Activated CD4-positive, alpha-beta T cell treated with anti-CD3 and anti-CD28 coated beads, Interleukin-2, amount 50 U/mL, for 48 hours (primary cell): ENCODE measurements at places on chromosomes 2 and 18.

DNA sequence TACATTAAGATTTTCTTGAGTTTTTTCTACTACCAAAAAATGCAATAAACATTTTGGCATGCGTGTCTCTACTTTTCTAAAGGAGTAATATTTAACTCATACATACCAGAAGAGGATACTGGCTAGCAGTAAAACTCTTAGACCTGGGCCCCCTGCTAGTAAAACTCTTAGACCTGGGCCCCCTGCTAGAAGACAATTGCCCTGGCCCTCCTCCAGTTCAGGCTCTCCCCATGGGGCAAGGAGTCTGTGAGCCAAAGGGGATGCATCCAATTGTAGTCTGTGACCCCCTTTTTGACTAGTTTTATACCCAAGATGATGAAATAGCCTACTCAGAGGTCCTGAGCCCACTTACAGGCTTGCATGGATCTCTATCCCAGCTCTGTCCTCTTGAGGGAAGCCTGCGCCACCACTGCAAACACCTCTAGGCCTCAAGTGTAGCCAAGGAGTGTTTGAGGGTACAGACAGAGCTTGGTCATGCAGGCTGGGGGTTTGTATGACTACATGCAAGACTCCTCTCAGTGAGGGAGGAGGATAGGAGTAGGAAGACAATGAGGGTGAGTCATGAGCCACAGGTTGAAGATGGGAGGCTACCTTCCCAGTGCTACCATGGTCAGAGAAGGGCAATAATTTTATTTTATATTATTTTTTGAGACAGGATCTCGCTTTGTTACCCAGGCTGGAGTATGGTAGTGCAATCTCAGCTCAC, 45.2 kb upstream of the PGAP1 start:
- DNase-seq = no peak

DNA sequence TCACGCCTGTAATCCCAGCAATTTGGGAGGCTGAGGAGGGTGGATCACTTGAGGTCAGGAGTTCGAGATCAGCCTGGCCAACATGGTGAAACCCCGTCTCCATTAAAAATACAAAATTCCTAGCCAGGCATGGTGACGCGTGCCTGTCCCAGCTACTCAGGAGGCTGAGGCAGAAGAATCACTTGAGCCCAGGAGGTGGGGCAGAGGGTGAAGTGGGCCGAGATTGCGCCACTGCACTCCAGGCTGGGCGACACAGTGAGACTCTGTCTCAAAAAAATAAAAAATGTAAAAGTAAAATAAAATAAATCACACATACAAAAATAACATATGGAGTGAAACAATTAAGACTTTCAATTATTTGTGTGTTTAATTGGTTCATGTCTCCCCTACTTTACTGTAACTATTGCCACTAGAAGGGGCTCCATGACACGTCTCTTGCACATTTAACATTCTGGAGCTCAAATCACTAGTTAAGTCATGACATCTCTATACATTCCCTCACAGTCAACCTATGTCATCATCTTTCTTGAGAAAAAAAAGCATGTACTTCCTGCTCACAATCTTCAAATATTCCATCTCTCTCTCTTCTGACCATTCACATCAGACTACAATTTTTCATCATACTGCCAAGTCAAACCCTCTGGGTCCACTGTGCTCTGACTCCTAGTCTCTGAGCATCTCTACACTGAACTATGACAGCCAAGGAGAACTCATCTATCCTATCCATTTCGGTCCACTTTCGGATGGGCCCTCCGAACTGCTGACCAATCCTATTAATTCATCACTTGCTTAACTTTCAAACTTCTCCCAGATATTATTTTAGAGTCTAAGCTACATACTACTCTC, 6.7 kb downstream of the GFPT1 start:
- DNase-seq = no peak

DNA sequence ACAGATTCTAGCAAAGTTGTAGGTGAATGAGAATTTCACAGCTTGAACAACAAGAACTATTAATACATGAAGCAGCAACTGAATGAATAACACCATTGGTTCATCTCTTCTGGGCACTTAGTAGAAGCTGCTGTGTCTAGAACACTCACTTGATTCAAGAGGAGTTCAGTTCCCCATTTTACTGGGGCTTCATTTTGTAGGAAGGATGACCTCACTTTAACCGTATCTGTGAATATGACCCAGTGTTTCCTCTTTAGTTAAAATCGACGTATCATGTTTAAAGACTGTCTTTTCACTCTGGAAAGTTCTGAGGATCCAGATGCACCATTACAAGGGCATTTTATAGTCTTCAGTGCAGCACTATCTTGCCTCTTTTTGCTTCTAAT, 47.8 kb downstream of the LRRTM1 start:
- no peak for DNase-seq

DNA sequence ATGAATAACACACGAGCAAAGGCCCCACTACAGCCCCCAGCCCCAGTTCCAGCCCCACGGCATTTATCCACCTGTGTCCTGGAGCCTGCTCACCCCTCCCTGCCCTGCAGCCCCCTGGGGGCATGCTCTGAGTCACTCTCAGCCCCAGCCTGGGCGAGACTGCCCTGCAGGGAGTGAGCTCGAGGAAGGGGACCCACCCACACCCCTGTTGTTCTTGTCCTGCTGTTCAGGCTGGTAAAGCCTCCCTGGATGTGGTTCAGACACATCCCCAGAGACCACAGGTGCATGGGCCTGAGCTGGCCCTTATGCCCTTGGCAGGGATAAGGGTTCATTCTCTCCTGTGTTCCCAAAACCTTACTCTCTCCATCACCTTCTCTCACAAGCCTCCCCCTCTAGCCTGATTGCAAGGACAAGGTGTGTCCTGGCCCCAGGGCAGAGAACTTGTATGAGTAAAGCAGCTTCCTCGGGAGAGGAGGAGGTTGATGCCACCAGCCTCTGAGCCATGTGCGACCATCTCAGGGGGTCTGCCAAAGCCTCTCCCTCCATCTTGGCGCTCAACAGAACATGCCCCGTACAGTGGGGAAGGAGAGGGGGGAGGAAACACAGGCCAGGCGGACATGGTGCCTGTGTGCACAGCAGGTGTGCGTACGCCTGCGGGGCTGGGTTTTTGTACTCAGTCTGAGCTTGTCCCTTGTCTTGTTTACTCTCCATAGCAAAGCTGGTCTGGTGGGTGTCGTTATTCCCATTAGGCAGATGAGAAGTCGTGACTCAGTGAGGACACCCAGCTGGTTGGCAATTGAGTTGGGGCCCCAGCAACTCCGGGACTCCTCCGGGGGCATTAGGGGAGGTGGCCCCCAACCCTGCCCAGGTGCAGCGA, 64.4 kb downstream of the CIB4 start:
- DNase-seq = no peak

GRCh38 chr18:22689712-22690111, 243.4 kb upstream of the RBBP8 start:
- no peak for DNase-seq

DNA sequence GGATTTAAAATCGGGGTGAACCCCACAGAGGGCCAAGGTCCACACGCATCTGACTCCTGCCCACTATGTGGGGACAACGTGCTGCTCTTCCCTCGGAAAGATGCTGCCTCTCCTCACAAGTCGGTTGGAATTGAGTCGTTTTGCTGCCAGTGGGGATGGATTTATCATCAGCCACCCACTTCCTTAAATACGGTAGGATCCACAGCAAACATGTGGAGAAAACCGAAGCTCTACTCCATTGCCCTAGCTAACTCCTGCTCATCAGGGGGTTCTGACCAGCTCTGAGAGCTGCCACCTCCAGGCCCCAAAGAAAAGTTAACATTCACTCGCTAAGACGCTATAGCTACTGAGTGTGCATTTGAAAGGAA, 80.9 kb downstream of the CHRNA1 start:
- DNase-seq = peak; percentile 19

DNA sequence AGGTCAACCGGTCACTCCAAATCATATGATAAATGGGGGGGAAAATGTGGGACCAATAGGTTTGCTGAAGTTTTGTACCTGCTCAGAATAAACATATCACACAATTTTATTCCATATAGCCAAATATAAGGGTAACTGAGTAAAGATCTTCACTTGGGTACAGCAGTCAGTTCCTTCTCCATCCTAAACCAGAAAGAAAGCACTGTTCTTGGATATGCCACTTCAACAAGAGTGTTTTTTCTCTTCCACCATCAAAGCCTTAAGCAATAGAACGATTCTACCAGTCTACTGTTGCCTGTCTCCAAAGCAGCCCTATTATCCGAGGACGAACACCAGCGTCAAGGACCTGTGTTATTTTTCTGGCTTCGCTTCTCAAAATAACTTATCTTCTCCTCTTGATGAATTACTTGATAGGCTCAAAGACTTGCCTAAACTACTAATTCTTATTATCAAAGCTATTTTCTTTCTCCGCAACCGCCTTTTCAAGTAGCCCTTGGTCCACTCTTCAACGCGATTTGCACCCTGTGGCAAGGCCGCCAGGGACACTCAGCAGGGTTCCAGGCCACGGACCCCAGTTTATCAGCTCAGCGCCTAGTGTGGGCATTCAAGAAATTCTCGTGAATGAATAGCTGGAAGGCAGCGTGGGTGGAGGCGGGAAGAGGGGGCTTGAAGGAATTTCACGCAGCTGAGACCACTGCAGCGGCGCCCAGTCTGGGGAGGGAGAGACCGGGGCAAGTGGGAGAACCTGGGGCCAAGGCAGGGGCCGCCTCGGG, 646 bp downstream of the ALS2 start:
- no peak for DNase-seq

GRCh38 chr2:36579297-36579664, 18.7 kb downstream of the FEZ2 start:
- DNase-seq = no peak

DNA sequence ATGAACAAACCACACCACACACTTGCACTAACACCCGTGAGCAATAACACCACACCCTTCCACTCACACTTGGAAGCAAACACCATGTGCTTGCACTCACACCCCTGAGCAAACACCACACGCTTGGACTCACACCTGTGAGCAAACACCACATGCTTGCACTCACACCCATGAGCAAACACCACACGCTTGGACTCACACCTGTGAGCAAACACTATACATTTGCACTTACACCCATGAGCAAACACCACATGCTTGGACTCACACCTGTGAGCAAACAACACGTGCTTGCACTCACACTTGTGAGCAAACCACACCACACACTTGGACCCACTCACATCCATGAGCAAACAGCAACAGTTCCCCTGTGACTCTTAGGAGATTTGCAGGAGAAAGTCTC, 24.4 kb downstream of the SNTG2 start:
- DNase-seq = no peak

DNA sequence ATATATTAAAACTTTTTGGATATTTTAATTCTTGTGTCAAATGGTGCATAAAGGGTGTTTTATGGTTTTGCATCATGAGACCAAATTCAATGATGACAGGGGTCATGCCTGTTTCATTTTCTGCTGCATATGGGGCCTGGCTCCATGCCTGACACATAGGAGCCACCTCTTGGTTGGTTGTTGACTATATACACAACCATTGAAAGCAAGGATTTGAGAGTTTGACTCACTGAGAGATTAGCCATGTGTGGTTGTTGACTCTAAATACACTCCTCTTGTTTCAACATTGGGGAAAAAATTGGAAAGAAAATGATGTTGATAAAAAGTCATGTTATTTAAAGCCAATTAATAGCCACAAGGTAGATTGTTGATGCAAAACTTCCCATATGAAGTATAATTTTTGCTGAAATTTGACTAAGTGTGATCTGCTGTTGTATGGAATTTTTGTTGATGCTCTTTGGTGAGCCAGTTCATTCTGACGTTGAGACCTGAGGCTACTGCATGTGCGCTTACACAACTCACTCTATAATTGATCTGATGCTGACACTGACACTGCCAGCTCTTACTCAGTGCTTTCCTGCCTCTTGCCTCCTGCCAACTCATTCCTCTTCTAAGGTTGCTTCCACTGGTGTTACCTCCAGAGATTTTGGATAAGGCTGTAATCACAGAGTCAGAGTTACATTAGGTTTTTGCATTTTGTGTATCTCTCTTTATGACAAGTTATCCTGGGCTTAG, 446.2 kb upstream of the SLC14A2 start:
- no peak for DNase-seq

DNA sequence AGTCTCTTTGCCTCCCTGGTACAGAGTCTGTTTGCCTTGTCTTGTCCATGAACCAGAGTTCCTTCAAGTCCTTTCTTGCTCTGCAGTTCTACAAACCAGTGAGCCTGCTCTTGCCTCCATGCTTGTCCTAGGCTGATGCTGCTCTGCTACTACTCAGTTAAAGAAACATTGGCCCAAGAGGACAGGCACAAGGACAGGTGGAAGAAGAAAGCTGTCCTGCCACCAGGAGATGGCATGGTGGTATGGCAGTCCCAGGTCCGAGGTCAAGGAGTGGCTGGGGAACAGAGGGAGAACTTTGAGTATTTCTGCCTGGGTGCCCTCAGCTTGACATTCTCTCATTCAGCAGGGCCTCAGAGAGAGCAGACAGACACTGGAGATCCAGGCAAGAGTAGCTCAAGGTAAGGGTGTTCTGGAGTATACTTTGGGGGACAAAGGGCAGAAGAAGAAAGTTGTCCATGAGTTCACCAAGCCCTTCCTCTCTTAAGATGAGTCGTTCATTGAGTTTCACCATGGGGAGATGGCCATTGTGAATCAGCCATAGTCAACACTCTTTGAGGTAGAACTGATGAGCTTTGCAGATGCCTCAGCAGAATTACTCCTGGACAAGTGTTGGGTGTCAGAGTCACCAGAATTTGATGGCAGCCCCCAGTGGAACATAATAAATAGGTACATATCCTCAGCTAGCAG, 20.4 kb downstream of the TTC32 start:
- DNase-seq = no peak

GRCh38 chr18:60563082-60563481, 190.5 kb upstream of the MC4R start:
- DNase-seq = no peak

DNA sequence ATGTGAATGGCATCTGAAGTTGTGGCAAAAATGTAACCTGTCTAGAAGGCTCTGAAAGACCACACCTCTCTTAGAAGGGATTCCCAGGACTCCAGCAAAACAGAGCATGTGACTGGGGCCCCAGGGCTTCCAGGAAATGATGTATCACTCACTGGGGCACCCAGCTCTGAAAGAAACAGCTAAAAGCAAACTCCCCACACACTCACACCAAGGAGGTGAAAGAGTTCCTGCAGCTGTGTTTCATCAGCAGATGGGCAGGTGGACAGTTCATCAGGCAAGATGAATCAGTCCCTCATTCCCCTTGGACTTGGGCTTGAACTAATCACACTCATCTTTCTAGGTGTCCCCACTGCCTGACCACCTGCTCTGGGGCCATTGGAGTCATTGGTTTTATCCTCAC, 76.2 kb downstream of the CCBE1 start:
- no peak for DNase-seq

GRCh38 chr2:143158551-143159485, 29.6 kb downstream of the ARHGAP15 start:
- DNase-seq = no peak

DNA sequence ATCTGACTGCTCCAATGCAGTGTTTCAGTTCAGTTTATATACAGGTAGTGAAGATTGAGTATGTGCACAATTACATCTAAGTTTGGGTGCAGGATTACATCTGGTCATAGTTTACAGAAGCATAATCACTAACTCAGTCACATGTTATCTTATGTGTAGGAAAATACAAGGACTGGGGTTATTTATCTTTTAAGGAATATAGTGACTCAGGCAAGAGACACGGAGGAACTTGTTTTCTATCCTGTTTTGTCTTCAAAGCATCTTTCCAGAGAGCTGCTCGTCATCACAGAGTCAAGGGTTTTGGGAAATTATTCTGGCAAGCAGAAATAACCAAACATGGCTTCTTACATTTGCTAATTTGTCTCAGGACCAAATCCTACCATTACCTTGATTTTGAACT, 1371.5 kb upstream of the TMEFF2 start:
- DNase-seq = no peak
